ENCODE measurements at places on chromosomes 1 and 21.
A peak's percentile ranks its signal among the peaks of the same experiment; 100 is the strongest.

- DNase-seq, result peak; percentile 65
Observed at GRCh38 chr21:44800103-44800502, 1.5 kb downstream of the UBE2G2 start.

GRCh38 chr1:62076286-62076685, 118.4 kb upstream of the L1TD1 start:
- DNase-seq, result peak; percentile 88

GRCh38 chr1:41245659-41246058, 3.6 kb upstream of the SCMH1 start:
- DNase-seq, result peak; percentile 46

GRCh38 chr1:53552146-53552861, 93.1 kb downstream of the DMRTB1 start:
- DNase-seq, result no peak

- no peak for DNase-seq
Observed at GRCh38 chr1:221241157-221241556, 361.9 kb downstream of the HLX start.

DNA sequence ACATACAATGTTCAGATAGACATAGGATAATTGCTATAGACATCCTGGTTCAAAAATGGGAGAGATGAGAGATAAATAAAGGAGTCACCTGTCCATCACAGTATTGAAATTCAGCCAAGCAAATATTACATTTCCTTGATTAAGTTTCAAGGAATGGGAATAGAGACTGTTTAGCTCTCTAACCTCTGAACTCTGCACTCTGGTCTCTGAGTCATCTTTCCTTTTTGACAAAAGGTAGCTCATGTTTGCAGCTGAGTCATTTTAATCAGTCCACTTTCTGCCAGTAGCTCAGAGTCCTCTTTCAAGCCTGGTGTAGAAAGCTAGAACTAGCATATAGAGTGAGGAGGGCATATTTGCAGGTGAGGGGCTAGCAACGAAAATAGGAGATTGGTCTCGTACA, 51.4 kb upstream of the GJA8 start:
- peak; percentile 46 for DNase-seq

- DNase-seq, result no peak
Observed at GRCh38 chr1:27922272-27922671, 12.5 kb upstream of the SMPDL3B start.

- DNase-seq, result no peak
Observed at GRCh38 chr21:45202889-45203288, 84.8 kb downstream of the POFUT2 start.

- DNase-seq, result no peak
Observed at GRCh38 chr1:6867729-6868659, 82.7 kb downstream of the CAMTA1 start.

DNA sequence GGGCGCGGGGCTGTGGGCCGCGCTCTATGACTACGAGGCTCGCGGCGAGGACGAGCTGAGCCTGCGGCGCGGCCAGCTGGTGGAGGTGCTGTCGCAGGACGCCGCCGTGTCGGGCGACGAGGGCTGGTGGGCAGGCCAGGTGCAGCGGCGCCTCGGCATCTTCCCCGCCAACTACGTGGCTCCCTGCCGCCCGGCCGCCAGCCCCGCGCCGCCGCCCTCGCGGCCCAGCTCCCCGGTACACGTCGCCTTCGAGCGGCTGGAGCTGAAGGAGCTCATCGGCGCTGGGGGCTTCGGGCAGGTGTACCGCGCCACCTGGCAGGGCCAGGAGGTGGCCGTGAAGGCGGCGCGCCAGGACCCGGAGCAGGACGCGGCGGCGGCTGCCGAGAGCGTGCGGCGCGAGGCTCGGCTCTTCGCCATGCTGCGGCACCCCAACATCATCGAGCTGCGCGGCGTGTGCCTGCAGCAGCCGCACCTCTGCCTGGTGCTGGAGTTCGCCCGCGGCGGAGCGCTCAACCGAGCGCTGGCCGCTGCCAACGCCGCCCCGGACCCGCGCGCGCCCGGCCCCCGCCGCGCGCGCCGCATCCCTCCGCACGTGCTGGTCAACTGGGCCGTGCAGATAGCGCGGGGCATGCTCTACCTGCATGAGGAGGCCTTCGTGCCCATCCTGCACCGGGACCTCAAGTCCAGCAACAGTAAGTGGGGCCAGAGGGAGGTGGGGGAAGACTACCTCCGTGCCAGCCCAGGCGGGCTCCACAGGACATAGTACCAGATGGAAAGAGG, 808 bp downstream of the MAP3K21 start:
- no peak for DNase-seq

GRCh38 chr1:116375148-116375886, 2.3 kb downstream of the ATP1A1 start:
- DNase-seq, result no peak

GRCh38 chr1:239985044-239985443, 106.6 kb upstream of the FMN2 start:
- no peak for DNase-seq

GRCh38 chr21:33866826-33867225, 48.8 kb downstream of the ATP5PO start:
- DNase-seq, result no peak

DNA sequence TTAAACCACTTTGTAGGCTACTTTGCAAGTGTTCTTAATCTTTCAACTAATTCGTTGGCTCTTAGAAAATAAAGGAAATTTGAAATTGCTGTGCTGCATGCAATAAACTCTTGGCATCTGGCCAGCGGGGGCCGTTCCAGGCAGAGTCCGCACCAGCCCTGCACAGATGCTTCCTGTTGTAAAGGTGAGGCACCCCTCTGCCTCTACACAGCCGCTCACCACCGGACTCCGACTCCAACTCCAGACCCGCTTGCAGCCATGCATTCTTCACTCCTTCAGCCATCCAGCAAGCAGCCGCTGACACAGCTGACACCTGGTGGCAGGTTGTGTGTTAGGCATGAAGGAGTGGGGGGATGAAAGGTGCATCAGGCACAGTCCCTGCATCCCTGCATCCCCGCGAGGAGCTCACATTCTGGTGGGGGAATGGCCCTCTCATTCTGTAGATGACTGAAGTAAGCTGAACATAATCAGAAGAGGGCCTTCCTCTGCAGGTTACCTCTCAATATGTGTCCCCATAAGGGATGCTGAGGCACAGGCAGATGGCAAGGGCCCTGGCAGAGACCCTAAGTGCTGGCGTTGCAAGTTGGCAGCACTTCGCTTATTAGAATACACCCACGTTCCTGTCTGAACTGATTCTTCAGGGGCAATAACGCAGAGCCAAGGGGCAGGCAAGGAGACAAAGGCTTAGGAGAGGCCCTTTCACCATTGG, 56.8 kb downstream of the GLIS1 start:
- peak; percentile 36 for DNase-seq
